HuH-7 (cell line): ENCODE measurements at places on chromosomes 7 and 10.

DNA sequence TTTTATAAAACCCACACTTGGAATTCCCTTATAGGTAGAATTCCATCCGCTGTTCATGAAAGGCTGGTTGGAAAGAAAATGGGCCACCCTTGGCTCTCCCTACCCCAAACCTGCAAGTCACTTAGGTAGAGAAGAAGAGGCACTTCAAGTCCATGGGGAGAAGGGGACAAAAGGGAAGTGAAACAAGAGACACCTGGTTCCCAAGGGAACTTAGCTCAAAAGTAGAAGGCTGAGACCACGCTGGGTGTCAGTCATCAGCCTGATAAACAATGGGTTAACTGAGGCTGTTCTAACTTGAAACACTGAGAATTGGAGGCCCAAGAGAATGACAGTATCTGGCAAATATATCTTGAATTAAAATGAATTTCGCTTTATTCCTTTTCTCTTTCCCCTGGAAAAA, 330.8 kb upstream of the NFE2L3 start:
- DNase-seq = no peak

DNA sequence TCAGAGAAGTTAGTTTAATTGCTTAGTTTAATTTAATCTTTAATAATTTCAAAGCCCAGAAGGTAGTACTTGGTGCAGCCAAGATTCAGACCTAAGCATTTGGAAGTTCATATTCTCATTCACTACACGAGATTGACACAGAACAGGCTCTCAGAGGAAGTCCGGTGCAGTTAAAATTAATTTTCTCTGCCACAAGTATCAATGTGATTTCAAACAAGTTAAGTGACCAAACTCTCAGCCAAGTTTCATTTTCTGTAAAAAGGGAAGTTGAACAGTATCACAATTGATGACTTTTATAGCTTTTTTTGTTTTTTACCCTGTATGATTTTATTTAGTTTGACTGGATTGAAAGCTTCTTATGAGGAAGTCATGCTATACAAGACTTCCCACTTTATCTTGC, 1494.9 kb upstream of the LRRTM3 start:
- DNase-seq = no peak

DNA sequence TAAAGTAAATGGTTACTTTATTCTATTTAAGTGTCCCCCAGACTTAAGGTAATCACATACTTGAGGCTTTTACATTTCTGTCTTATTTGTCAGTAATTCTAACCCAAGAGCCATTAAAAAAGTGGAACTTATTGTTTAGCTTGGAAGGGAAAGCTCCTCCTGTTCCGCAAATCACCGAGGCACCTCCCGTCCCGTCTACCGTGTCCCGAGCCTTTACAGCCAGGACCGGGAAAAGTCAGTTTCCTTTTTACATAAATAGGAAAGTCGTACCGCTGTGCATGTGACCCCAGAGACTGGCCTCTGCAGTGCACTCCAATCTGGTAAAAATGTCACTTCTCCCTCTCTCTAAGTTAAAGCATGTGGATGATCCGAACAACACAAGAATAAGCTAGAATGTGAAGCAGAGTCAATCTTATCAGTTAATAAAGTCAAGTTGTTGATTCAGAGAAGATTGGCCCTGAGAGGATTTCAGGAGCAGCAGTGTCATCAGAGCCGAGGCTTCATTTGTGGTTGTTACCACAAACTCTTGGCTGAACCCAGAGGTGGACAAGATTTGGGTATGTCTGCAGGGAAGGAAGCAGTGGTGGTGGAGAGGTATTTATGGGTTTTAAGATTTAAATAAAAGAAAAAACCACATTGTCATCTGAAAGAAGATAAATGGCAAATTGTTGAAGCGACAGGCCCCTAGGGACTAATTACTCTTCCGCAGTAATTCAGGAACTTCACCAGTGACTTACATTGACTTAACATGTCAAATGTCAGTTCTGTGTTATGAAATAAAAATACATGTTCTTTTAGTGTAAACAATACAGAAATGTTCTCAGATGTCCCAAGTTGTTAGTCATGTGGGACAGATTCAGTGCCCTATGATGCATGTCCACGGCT, 316.6 kb upstream of the ZNF32 start:
- DNase-seq = no peak

- DNase-seq = no peak
These were observed 222.8 kb downstream of the LHFPL3 start for GRCh38 chr7:104551226-104551625.

DNA sequence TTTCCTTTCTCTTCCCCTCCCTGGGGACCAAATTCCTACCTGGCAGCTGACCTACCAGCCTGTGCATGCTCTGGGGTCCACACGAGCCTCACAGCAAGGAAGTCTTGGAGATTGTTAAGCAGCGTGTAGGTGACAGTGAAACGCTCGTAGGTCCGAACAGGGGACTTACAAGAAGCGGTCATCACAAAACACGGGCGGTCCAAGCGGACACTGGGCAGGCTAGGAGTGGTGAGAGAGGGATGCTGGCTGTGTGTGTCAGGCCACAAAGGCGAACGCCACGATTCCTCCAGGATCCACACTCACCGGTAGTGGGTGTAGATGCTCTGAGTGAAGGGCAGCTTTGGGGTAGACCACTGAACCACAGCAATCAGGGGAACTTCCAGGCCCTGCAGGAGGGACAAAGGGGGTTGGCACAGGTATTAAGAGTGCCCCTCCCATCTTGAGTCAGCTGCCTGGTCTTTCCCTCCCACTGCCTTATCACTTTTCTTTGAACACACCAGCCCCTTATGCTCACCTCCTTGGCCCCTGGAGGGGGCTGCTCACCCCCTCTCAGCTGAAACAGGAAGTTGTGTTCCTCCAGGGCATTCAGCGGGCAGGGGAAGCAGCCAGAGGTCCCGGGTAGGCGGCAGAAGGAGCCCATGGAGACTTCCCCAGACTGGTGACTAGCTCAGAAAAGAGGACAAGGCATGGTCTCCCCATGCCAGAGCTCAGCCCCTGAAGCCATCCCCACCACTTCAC, 2.0 kb downstream of the TRAPPC14 start:
- DNase-seq = no peak

DNA sequence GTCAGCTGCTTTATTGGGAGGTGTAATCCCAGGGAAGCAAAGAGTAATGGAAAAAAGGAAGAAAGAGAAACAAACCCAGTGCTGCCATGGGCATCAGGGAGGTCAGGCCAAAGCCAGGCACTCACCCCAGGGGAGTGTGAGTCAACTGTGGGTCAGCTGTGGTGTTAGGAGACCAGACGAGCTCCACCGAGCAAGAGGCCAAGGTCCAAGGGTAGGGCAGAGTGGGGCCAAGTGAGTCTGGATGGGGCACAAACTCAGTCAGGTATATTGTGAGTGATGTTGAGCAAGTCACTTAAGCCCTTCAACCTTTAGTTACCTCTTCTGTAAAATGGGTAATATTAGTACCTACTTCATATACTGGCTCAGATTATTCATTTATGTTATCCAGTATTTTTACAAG, 30.4 kb upstream of the CDK13 start:
- DNase-seq = peak; percentile 32

DNA sequence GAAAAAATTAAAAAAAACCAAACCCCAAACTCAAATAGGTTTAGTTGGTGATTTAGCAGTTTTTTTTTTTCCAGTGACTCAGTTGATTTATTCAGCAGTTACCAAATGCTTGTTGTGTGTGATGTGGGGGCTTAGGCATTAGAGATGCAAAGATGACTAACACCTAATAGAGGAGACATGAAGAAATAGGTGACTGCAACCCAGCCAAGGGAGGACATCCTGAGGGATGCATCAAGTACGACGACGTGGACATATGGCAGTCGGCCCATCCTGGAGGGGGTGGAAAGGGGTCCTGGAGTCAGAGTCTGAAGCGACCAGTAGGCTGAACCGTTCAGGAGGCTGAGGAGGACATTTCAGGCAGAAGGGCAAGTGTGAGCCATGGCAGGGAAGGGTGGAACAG, 35.5 kb downstream of the LRMDA start:
- no peak for DNase-seq

- DNase-seq = no peak
These were observed 123.9 kb upstream of the MGMT start for GRCh38 chr10:129343141-129343540.

- no peak for DNase-seq
These were observed 1262.0 kb downstream of the TYW1 start for GRCh38 chr7:68258609-68259008.

DNA sequence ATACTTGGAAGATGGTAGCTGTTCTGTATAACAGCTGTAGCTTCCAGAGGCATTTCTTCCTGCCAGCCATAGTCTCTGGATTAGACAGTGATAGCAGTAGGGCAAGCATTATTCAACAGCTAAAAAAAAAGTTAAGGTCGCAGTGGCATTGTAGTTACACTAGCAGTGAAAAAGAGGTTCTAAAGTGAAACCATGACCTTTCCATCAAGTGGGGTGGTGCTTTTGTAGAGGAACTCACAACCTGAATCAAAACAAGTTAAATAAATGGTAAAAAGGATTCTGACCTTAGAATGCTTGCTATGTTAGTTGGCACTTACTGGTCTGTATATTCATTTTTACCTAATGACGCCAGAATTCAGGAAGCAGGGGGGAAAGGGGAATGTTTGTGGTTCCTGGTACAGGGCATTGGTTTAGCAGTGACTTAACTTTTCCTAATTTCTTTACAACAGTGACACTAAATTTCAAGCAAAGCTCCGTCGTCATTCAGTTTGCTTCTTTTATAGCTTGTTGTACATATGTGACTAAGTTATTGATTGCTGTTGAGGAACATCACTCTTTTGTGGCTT, 55.0 kb downstream of the GBF1 start:
- DNase-seq = no peak

DNA sequence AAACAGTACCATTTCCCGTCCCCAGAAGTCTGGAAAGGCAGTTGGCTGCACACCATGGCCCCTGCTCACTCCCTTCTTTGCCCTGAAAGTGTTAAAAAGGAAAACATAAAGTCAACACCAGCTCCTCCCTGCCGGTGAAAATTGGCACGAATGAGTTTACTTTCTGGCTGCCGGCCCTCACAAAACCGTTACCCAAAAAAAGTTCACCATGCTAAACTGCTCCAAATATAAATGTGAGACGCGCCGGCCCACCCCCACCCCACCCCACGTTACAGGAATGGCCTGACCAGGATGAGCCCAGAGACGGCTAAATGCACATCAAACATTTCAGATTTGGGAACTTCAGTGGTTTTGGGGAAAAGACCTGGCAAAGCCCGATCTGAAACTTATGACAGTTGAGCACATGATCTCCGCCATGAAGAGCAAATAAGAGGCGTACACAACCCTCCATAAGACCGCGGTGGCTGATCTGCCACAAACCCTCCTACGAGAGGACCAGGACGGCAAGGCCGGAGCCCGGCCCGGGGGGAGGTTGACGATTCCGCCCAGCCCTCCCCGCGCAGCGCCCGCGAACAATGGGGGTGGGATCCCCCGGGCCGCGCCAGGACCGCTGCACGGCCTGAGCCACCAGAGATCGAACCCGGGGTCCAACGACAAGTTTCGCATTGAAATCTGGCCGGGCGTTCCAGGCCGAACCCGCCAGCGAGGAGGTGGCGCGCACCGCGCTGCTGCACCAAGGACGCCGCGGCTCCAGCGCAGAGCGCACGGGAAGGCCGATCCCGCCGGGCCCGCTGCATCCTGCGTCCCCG, 952 bp downstream of the DIP2C start:
- DNase-seq = peak; percentile 63

DNA sequence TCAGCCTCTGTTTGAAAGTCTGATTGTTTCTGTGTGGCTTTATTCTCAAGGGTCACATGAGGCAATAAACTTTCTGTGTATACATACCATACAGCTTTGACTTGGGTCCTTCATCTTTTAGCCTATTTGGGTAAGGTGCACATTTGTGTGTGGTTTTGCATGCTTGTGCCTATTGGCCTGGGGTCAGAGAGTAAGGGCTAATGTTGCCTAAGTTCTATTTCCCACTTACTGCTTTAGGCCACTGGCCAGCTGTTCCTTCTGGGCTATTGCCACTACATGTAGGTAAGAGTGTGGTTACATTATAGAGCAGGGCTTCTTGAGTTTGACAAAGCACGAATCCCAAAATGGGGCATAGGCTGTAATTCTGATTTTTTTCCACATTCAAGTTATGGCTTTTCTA, 21.8 kb downstream of the BBIP1 start:
- DNase-seq = no peak
